ENCODE measurements at places on chromosomes 7 and 10.

GRCh38 chr7:39541511-39541910, 24.7 kb upstream of the YAE1 start:
- no peak for DNase-seq

GRCh38 chr10:92574548-92575261, 812 bp upstream of the IDE start:
- peak; percentile 36 for DNase-seq

- no peak for DNase-seq
Measured at GRCh38 chr7:106536079-106536478, 124.9 kb downstream of the CCDC71L start.

GRCh38 chr7:146172112-146172511, 55.5 kb downstream of the CNTNAP2 start:
- no peak for DNase-seq

DNA sequence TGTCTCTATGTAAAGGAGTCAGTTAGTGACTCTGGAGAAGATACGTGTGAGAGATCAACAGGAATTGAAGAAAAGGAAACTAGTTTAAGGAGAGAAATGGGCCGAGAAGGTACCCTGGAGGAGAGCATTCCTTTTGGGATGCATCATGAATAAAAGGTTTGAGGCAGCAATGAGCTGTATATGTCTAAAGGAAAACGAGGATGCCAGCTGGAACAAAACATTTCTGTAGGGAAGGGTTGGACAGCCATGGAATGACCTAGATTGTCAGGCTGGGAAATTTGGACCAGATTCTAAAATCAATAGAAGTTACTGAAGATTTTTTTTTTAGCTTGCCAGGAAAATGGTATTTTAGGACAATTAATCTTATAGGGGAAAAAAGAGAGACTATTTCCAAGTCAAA, 17.2 kb upstream of the MPP7 start:
- no peak for DNase-seq

DNA sequence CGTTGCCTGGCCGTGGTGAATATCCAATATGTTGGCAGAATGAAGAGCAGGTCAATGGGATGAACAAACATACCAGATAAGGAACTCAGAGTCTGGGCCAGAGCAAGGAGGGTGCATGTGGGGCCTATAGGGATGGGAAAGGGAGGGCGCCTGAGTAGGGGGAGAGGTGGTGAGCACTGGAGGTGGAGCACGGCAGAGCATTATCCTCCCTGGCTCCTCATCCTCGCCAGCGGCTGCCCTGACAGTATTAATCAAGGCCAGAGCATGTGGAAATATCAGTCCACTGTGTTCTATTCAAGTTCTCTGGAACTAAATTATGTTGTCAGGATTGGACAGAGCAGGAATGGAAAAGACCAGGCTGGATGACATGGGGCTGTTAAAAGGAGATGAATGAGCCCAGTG, 254.8 kb upstream of the ZMIZ1 start:
- DNase-seq: no peak

- DNase-seq: no peak
Measured at GRCh38 chr10:69492091-69492745, 41.0 kb downstream of the TSPAN15 start.

GRCh38 chr10:58981846-58982245, 194.6 kb upstream of the PHYHIPL start:
- DNase-seq: no peak

- DNase-seq: no peak
Measured at GRCh38 chr10:10658172-10658785, 359.4 kb upstream of the CELF2 start.

- no peak for DNase-seq
Measured at GRCh38 chr10:99807786-99808185, 25.3 kb downstream of the ABCC2 start.

- DNase-seq: no peak
Measured at GRCh38 chr10:58653139-58653538, 140.5 kb downstream of the BICC1 start.

GRCh38 chr7:34652809-34653208, 5.2 kb upstream of the NPSR1 start:
- no peak for DNase-seq

- DNase-seq: peak; percentile 52
Measured at GRCh38 chr10:89042562-89042961, 52.0 kb downstream of the FAS start.

DNA sequence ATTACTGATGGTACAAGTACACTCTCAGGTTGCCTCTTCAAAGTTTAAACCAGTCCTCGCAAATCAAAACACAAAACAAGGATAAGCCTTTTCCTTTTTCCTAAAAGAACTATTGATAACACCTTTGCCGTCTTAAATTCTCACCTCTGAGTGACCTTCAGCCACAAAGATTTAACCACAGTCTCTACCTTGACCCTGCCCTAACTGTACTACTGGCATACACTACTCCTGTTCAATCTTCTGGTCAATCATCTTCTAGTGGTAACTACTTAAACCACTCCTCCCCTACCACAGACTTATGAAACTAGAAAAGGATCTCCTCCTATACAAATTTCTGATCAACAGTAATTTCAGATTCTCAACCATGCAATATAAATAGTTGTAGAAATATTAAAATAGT, 15.1 kb downstream of the UPF2 start:
- DNase-seq: no peak

GRCh38 chr7:100044718-100045117, 4.9 kb upstream of the ZSCAN21 start:
- no peak for DNase-seq

GRCh38 chr7:48168159-48168558, 3.1 kb upstream of the ABCA13 start:
- DNase-seq: peak; percentile 23

- DNase-seq: no peak
Measured at GRCh38 chr7:35816514-35816913, 15.7 kb downstream of the SEPTIN7 start.

DNA sequence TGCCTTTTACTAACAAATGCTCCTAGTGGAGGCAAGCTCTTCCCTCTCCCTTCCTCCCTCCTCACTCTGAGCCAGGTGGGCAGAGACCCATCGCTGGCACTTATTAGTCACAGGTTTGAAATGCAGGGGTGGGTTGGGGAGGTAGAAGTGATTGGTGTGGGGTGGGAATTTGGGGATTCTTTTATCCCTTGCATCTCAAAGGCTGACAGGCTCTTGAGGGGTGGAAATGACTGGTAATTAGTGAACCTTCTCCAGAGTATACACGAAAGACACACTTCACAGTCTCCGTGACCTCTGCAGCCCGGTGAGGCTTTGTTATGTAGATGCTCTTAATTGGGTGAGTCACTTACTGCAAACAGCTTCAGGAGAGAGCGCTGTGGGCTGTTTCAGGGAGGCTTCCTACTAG, 13.9 kb upstream of the LRMDA start:
- no peak for DNase-seq

DNA sequence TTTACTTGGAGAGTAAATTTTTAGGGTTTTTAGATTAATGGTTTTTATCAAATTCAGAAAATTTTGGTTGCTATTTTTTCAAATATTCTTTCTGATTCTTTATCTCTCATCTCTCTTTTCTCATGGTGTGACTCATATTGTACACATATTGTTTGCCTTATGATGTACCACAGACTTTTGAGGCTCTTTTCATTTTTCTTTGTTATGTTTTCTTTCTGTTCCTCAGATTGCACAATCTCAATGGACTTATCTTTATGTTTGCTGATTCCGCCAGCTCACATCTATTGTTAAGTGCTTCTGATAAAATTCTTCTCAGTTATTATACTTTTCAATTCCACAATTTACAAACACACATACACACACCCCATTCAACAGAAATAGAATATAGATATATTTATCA, 168.2 kb upstream of the IGFBP3 start:
- no peak for DNase-seq

DNA sequence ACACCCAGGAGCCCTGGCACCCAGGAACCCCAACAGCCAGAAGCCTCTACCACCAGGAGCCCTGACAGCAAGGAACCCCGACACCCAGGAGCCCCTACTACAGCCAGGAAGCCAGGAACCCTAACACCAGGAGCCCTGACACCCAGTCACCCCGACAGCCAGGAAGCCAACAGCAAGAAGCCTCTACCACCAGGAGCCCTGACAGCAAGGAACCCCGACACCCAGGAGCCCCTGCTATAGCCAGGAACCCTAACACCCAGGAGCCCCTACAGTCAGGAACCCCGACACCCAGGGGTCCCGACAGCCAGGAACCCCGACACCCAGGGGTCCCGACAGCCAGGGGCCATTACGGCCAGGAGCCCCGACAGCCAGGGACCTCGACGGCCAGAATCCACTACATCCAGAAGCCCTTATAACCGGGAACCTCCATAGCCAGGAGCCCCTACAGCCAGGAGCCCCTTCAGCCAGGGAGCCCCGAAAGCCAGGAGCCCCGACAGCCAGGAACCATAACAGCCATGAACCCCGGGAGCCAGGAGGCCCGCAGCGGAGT, 440 bp upstream of the GLRX3 start:
- no peak for DNase-seq

DNA sequence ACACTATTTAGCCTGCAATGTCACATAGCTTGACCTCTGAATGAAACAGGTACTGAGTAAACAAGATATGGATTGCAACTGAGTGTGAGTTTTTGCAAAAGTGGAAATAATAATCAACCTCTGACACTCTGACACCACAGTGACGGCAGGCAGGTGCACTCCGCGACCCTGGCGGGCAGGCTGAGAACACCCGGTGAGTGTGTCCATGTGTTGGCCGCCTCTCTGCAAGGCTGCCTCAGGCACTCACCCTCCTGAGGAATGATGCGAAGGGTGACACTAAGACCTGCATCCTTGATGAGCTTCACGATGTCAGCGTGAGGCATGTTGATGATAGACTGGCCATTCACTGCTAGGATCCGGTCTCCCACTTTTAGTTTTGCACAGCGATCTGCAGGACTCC, 336.2 kb downstream of the PHTF2 start:
- no peak for DNase-seq

GRCh38 chr10:77943121-77943901, 16.8 kb upstream of the DLG5 start:
- peak; percentile 94 for DNase-seq

DNA sequence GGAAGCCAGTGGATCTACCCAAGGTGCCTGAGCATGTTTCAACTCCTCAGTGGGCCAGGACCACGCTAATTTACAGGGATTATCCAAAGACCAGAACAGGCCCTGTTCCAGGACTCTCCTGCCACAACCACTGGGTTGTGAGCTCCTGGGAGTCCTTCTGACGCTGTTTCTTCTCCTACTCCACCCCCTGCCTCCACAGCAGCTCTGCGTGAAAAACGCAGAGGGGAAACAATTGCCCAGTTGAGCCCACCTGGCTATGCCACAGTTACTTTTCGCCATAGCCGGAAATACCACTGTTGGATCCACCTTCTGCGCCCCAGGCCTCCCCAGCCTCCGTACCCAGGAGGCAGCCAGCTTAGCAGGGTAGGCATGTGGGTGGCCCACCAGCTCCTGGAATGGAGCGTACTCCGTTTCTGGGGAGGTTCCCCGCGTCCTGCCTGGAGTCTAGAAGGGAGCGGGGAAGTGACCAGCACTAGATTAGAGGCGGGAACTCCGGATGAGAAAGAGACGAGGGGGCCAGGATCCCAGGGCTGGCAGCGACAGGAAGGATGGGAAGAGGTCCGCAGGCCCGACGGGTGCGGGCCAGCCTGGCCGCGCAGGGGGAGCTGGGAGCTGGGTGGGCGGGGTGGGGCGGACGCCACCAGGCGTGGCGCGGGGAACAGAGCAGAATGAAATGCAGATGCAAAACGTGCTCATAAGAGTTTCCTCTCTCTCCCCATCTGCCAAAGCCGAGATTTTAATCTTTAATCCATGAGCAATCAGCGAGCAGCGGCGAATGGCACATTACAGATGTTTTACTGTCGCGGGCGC, 32.1 kb upstream of the PAX2 start:
- no peak for DNase-seq

- peak; percentile 49 for DNase-seq
Measured at GRCh38 chr7:74371381-74372341, 82.0 kb upstream of the GTF2IRD1 start.

DNA sequence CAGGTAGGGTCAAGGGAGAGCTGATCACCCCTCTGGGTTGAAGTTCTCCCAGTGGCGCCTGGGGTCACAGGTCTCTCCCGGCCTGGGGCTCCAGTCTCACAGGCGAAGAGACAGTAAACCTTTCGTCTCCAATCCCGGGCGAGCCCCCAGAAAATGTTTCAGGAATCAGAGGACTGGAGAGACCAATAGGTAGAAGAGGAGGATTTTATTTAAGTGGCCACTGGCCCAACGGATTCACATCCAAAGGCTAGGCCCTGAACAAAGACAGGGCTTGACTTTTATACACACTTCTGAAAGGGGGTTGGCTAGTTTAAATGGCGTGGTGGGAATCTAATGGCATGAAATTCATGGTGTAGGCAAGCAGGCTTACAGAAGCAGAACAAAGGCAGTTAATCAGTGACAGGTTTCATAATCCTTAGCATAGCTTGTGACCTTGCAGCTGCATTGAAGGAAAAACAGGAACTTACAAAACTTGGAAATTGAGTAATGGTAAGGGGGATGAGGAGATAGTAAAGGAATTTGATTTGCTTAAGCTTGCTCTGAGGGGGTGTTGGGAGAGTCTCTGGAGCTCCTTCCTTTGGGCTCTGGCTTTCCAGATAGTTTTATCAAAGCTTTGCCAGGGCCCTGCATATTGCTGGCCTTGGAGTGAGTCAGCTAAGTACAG, 105.5 kb downstream of the TRIM24 start:
- no peak for DNase-seq

- DNase-seq: no peak
Measured at GRCh38 chr10:81920213-81920829, 45.3 kb downstream of the NRG3 start.

- DNase-seq: no peak
Measured at GRCh38 chr7:101411508-101411874, 48.8 kb downstream of the COL26A1 start.

DNA sequence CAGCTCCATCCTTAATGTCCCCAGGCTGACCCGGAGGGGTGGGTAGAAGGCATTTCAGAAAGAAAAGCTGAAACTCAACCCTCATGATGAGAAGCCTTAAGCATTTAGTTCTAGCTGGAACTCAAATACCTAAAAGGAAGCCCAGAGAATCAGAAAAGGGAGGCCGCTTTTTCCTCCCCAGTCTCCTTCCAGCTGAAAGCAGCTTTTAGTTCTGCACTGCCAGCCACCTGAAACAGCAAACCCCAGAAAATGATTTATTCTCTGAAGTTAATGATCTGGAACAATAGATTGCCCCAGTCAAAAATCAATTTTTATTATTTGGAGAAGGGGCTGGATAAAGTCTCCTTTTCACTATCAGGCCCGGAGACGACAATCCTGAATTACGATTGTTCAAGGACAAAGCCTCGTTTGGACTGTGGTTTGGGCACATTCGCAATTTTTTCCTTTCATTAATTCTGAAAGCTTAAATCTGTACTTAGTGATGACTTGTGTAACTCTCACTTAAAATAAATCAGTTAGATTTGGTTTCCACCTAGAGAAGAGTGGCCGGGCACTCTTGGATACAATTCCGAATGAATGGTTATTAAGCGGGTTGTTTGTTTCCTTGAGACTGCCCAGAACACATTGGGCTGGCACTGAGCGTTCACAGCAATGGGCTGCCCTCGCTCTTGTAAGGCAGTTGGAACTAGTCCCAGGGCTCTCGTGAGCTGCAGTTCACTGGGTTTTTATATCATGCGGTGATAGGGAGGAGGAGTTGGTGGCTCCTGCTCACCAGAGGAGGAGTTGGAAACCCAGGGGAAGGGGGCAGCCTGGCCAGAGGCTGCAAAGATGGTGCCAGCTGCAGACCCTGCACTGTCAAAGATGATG, 262.2 kb downstream of the CCSER2 start:
- no peak for DNase-seq
